ENCODE measurements at places on chromosomes 16 and 17.

GRCh38 chr17:50537721-50538548, 5.4 kb downstream of the EPN3 start:
- DNase-seq = no peak

- DNase-seq = no peak
Observed at GRCh38 chr17:74520016-74520434, 11.2 kb downstream of the CD300LB start.

- no peak for DNase-seq
Observed at GRCh38 chr16:85704011-85704410, 15.3 kb upstream of the GINS2 start.

DNA sequence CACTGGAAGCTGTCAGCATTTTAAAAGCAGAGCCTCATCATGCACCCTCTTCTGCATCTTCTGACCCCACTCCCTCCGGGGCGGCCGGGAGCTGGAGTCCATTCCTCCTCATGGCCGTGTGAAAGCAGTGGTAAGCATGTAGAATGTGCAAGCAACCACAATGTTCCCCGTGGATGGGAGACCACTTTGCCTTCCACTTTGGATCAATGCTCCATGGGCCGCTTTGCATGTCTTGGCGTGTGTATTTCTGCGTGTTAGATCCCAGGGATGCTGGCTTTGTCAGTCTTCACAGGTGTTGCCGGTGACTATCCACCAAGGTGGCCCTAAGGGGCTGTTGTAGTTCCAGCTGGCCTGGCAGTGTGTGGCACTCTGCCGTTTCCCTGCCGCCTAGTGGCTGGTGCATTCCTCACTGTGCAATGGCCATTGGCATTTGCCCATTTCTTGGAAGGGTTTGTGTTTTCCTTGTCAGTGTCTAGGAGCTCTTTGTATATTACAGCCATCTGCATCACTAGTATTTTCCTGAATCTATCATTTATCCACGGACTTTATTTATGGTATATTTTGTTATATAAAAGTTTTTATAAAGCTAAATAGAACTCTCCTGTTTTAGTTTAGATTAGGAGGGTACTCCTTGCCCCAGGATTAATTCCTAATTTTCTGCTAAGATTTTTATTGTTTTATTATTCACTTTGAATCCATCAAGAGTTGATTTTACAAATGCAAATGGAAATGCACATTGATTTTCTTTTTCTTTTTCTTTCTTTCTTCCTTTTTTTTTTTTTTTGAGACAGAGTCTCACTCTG, 5.8 kb upstream of the ALDH3A1 start:
- DNase-seq = no peak

- DNase-seq = no peak
Observed at GRCh38 chr16:47043970-47044684, 70.7 kb upstream of the DNAJA2 start.

- no peak for DNase-seq
Observed at GRCh38 chr17:18362698-18363100, 651 bp downstream of the SHMT1 start.

DNA sequence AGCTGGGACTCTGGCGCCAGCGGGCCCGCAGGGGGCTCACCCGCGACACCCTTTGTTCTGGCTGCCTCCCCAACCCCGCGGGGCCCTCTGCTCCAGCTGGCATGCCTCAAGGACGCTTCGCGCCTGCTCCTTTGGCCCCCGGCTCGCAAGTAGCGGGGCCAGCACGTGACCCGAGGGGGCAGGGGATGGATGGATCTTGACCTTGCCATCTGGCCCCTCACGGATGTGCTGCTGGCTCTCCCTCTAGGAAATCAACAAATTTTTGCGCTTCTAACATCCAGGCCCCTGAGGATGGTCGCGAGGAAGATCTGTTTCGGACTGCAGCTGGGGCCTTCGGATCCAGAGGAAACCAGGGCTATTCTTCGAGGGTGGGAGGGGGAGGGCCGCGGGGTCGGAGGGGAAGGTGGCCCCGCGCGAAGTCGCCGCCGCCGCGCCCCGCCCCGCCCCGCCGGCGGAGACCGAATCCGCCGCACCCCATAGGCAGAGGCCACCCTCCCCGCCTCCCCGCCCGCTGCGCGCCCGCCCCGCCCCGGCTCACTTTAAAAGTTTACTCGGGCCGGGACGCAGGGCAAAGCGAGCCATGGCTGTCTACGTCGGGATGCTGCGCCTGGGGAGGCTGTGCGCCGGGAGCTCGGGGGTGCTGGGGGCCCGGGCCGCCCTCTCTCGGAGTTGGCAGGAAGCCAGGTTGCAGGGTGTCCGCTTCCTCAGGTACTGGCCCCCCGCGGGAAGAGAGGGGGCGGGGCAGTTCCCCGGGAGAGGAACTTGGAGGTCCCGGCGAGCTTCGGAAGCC, at the start of gene ACSF2:
Gene ACSF2 (plus strand): TSS at position 537 of the 790 bp plus-strand sequence. CDS start 44 bp downstream, at position 581.
- peak; percentile 37 for DNase-seq
